Activated CD4-positive, alpha-beta memory T cell treated with anti-CD3 and anti-CD28 coated beads for 36 hours (primary cell): ENCODE measurements at places on chromosomes 3 and 15. TPM values are rescaled to one million over a fixed set of nuclear protein-coding genes. Genes with fewer than 3 reads are reported as not detected.

GRCh38 chr3:151707216-151707615 is 26.5 kb upstream of the AADACL2 start:
- no peak for DNase-seq
- no peak overlapping the region for H3K4me3 ChIP-seq
- no peaks in the 10 kb centered on the region for H3K4me1 ChIP-seq
- H3K27ac ChIP-seq, result no peak overlapping the region
- peaks cover 6% of the 10 kb centered on the region for H3K27me3 ChIP-seq

- no peak overlapping the region for H3K27ac ChIP-seq
- no peaks in the 10 kb centered on the region for H3K36me3 ChIP-seq
- no peak overlapping the region for H3K4me3 ChIP-seq
- peaks cover 11% of the 10 kb centered on the region for H3K4me1 ChIP-seq
Observed at GRCh38 chr15:58506783-58507668, 75.2 kb downstream of the LIPC start.

DNA sequence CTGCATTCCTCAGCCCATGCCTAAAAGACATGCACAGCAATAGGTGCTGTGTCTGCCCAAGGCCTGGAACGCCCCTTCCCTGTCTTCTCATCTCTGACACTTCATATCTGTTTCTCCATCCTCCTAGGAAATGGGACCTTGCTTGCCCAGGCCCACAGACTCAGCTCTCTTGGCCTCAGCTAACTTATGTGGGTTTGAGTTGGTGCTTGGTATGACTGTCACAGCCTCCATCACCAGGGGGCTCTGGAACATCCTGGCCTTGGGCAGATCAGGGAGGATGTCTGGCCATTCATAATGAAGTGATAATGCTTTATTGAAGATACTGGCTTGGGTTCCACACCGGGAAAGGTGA is 156.7 kb upstream of the SMAD3 start:
- H3K27ac ChIP-seq, result no peak overlapping the region
- DNase-seq, result no peak
- H3K36me3 ChIP-seq, result no peaks in the 10 kb centered on the region
- H3K4me1 ChIP-seq, result peaks cover 17% of the 10 kb centered on the region
- H3K4me3 ChIP-seq, result no peak overlapping the region
- H3K27me3 ChIP-seq, result peaks cover 5% of the 10 kb centered on the region

- no peak overlapping the region for H3K27ac ChIP-seq
- no peaks in the 10 kb centered on the region for H3K4me1 ChIP-seq
- no peaks in the 10 kb centered on the region for H3K36me3 ChIP-seq
- H3K27me3 ChIP-seq, result no peaks in the 10 kb centered on the region
Observed at GRCh38 chr3:152089528-152089927, 179.2 kb upstream of the MBNL1 start.

STRA6 gene
- not detected for total RNA-seq

DNA sequence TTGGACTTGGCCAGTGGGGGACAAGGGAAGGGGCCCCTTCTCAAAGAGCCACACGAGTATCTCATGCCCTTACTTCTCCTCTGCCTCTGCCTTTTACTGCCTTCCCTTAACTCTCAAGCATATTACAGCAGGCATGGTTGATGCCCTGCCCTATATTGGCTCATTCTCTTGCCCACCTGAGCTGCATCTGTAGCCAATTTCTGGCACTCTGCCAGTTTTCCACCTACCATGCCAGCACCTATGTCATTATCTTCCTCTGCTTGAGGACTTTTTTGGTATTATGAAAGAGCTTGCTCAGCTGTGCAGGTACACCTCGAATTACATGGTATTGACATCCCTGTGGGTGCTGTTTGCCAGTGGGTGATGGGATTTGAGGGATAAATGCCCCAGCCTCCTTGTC is 181.8 kb downstream of the OXSM start:
- peaks cover 1% of the 10 kb centered on the region for H3K27me3 ChIP-seq
- no peak overlapping the region for H3K4me3 ChIP-seq
- H3K27ac ChIP-seq, result no peak overlapping the region
- H3K4me1 ChIP-seq, result no peaks in the 10 kb centered on the region
- no peak for DNase-seq

GRCh38 chr3:194139814-194140391 is 4.0 kb downstream of the HES1 start:
- DNase-seq, result no peak
- H3K27me3 ChIP-seq, result peaks cover 45% of the 10 kb centered on the region
- H3K36me3 ChIP-seq, result peaks cover under 1% of the 10 kb centered on the region
- H3K4me3 ChIP-seq, result no peak overlapping the region

GRCh38 chr3:114144909-114145688 is 33.8 kb downstream of the DRD3 start:
- no peak overlapping the region for H3K4me3 ChIP-seq
- no peaks in the 10 kb centered on the region for H3K36me3 ChIP-seq
- H3K27ac ChIP-seq, result no peak overlapping the region

GRCh38 chr3:39110041-39110639 is 2.7 kb downstream of the TTC21A start:
- no peaks in the 10 kb centered on the region for H3K36me3 ChIP-seq
- H3K27ac ChIP-seq, result no peak overlapping the region
- no peak for DNase-seq
- no peaks in the 10 kb centered on the region for H3K27me3 ChIP-seq
- H3K4me3 ChIP-seq, result no peak overlapping the region

- H3K27ac ChIP-seq, result no peak overlapping the region
- no peak for DNase-seq
- H3K4me3 ChIP-seq, result no peak overlapping the region
- H3K36me3 ChIP-seq, result no peaks in the 10 kb centered on the region
- peaks cover 15% of the 10 kb centered on the region for H3K4me1 ChIP-seq
Observed at GRCh38 chr3:49607796-49608195, 53.5 kb downstream of the BSN start.

GRCh38 chr15:99120050-99120777 is 15.3 kb downstream of the SYNM start:
- no peak for DNase-seq
- H3K36me3 ChIP-seq, result no peaks in the 10 kb centered on the region
- no peaks in the 10 kb centered on the region for H3K4me1 ChIP-seq
- no peak overlapping the region for H3K27ac ChIP-seq
- H3K27me3 ChIP-seq, result peaks cover 1% of the 10 kb centered on the region
- no peak overlapping the region for H3K4me3 ChIP-seq
